Breast epithelium (tissue), 4 donors: ENCODE measurements at places on chromosomes 7 and 10. TPM values are rescaled to one million over a fixed set of nuclear protein-coding genes. Genes with fewer than 3 reads are reported as not detected.
A peak's percentile ranks its signal among the peaks of the same experiment; 100 is the strongest.

GRCh38 chr7:76282344-76283253, 19.9 kb upstream of the HSPB1 start:
- H3K36me3 ChIP-seq: no peaks in the 10 kb centered on the region
- H3K4me1 ChIP-seq: no peaks in the 10 kb centered on the region
- no peak for DNase-seq
- H3K27ac ChIP-seq: peak overlapping the region; percentile 21

DNA sequence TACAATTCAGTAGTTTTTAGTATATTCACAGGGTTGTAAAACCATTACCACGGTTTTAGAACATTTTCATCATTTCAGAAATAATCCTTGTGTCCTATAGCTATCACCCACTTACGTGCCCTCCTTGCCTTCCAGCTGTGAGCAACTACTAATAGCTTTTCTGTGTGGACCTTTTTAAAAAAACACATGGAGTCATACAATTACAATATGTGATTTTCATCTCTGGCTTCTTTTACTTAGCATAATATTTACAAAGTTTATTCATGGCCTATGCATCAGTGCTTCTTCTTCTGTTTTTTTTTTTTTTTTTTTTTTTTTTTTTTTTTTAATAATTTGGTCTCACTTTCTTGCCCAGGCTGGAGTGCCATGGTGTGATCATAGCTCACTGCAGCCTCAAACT, 76.1 kb downstream of the CDK14 start:
- no peak overlapping the region for H3K27ac ChIP-seq
- no peaks in the 10 kb centered on the region for H3K27me3 ChIP-seq
- no peaks in the 10 kb centered on the region for H3K4me1 ChIP-seq
- DNase-seq: no peak
- H3K36me3 ChIP-seq: no peaks in the 10 kb centered on the region
- H3K4me3 ChIP-seq: no peak overlapping the region

Gene RBP4
- 813 TPM for total RNA-seq

- no peaks in the 10 kb centered on the region for H3K4me1 ChIP-seq
- peak overlapping the region; percentile 52 for H3K27ac ChIP-seq
- no peaks in the 10 kb centered on the region for H3K36me3 ChIP-seq
- no peak for DNase-seq
Measured at GRCh38 chr10:123883673-123884320, 7.8 kb downstream of the CPXM2 start.

- H3K4me3 ChIP-seq: no peak overlapping the region
- no peak overlapping the region for H3K27ac ChIP-seq
- no peak for DNase-seq
- H3K27me3 ChIP-seq: no peaks in the 10 kb centered on the region
- no peaks in the 10 kb centered on the region for H3K36me3 ChIP-seq
Measured at GRCh38 chr10:59700709-59701108, 8.9 kb downstream of the SLC16A9 start.
